ENCODE measurements at places on chromosomes 5 and 9. TPM values are rescaled to one million over a fixed set of nuclear protein-coding genes. Genes with fewer than 3 reads are reported as not detected.

- peak; percentile 61 for DNase-seq
- no peak overlapping the region for H3K27ac ChIP-seq
- no peaks in the 10 kb centered on the region for H3K27me3 ChIP-seq
- no peaks in the 10 kb centered on the region for H3K4me1 ChIP-seq
- H3K36me3 ChIP-seq, result peaks cover 97% of the 10 kb centered on the region
Measured at GRCh38 chr9:133104718-133105460, 16.2 kb downstream of the RALGDS start.

DNA sequence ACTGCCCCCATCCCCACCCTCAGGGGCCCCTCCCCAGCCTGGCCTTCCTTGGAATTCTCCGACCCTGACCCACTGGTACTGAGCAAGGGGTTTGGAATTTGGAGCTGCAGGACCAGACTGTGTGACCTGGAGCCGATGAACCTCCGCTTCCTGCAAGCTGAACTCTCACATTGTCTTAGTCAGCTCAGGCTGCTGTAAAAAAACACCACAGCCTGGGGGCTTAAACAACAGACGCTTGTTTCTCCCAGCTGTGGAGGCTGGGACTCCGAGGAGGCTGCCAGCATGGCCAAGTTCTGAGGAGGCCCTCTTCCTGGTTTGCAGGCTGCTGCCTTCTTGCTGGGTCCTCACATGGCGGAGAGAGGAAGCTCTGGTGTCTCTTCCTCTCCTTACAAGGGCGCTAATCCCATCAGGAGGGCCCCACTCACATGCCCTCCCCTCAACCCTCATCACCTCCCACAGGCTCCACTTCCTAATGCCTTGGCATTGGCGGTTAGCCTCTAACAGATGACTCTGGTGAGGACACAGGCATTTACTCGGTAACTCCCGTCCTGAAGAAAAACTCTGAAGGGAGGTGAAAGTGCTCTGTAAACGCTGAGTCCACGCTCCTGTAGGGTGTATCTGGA, 42.4 kb downstream of the C5orf15 start:
- H3K27ac ChIP-seq, result no peak overlapping the region
- H3K4me3 ChIP-seq, result no peak overlapping the region
- no peak for DNase-seq
- no peaks in the 10 kb centered on the region for H3K4me1 ChIP-seq

- H3K4me1 ChIP-seq, result no peaks in the 10 kb centered on the region
- no peaks in the 10 kb centered on the region for H3K27me3 ChIP-seq
- no peaks in the 10 kb centered on the region for H3K36me3 ChIP-seq
- H3K4me3 ChIP-seq, result no peak overlapping the region
- H3K27ac ChIP-seq, result no peak overlapping the region
Measured at GRCh38 chr9:2778816-2779215, 61.5 kb downstream of the KCNV2 start.

Gene ZDHHC11
- 3.1 TPM for total RNA-seq

- no peaks in the 10 kb centered on the region for H3K27me3 ChIP-seq
- peak overlapping the region; percentile 98 for H3K4me3 ChIP-seq
Measured at GRCh38 chr5:140402258-140403074, 833 bp downstream of the ANKHD1 start.

DNA sequence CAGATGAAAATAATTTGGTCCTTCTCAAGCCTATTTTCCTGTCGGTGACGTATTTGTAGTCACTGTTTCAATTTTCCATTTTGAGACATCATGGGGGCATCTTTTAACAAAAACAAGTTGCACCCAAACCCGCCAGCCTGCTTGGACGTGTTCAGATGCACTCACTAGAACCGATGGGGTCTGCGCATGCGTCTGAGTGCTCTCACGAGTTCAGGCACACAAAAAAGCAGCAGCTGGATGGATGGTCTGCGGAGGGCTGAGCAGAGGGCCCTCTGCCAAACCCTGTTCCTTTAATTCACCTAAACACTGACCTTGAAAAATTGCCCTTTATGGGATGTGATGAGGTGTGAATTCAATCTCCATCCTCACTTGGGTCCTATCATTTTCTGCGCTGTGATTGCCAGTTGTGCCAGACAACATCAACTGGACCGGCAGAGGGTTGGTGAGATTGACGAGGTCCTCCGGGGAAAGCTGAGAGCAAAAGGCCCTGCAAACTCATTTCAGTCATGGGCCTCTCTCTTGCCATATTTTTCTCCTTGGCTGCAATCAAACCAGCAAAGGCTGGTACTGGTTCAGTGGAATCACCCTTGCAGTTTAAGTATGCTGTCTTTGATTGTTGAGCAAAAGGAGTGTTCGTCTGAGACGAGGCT, 251.9 kb downstream of the NFIB start:
- no peaks in the 10 kb centered on the region for H3K36me3 ChIP-seq
- no peak overlapping the region for H3K27ac ChIP-seq
- H3K4me1 ChIP-seq, result no peaks in the 10 kb centered on the region
- no peaks in the 10 kb centered on the region for H3K27me3 ChIP-seq

GRCh38 chr5:169637549-169638121, 560 bp downstream of the DOCK2 start:
- no peak overlapping the region for H3K4me3 ChIP-seq
- DNase-seq, result no peak
- H3K36me3 ChIP-seq, result no peaks in the 10 kb centered on the region
- peaks cover 5% of the 10 kb centered on the region for H3K4me1 ChIP-seq

Gene RNF183
- total RNA-seq, result not detected

- no peak overlapping the region for H3K4me3 ChIP-seq
- DNase-seq, result no peak
Measured at GRCh38 chr9:114364134-114365041, 23.4 kb downstream of the AKNA start.
